Activated B cell treated with CpG ODN at 0.5 μM for 24 hours (primary cell): ENCODE measurements at places on chromosomes 5 and 9. TPM values are rescaled to one million over a fixed set of nuclear protein-coding genes. Genes with fewer than 3 reads are reported as not detected.

SEMA6A gene
- total RNA-seq, result 0.20 TPM in 2 replicates

SPATA31A3 gene
- total RNA-seq, result not detected in 2 replicates

PPP3R2 gene
- total RNA-seq, result not detected in 2 replicates

ACER2 gene
- total RNA-seq, result 1.4 and 2.0 TPM in 2 replicates

NUTM2G gene
- total RNA-seq, result not detected in 2 replicates
